ENCODE measurements at places on chromosomes 12 and 14.

GRCh38 chr14:79325071-79325470 is 886.2 kb downstream of the DIO2 start:
- no peak for DNase-seq

DNA sequence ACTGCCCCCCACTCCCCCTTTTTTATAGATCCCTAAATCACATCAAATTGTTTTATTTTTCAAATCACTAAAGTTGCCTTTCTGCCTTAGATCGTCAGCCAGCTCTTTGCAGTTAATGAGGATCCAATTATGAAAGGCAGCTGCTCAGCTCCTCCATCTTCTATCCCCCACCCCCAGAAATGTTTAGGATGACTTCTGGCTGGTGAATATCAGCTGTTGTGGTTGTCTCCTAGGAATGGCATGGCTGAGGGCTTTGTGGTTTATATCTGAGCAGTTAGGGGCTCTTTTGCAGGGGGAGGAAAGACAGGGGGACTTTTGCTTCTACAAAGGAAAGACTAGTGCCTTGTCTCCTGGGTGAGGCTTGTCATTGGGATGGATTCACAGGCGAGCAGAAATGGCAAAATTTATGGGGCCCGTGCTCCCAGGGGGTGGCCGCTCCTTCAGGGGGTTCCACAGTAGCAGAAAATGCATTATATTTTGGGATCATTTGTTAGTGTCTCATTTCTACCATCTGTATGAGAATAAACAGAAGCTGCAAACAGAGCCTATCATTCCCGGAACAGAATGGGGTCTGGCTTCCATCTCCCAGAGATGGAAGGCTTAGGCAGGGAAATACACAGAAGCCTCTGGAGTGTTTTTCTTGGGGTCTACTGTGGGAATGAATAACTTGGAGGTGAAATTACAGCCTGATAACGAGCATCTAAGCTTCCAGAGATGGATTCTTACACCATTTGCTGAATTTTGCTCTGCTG is 6.5 kb downstream of the JDP2 start:
- DNase-seq = no peak

- DNase-seq = no peak
These were observed 290.9 kb downstream of the PPFIA2 start for GRCh38 chr12:81468206-81468605.

DNA sequence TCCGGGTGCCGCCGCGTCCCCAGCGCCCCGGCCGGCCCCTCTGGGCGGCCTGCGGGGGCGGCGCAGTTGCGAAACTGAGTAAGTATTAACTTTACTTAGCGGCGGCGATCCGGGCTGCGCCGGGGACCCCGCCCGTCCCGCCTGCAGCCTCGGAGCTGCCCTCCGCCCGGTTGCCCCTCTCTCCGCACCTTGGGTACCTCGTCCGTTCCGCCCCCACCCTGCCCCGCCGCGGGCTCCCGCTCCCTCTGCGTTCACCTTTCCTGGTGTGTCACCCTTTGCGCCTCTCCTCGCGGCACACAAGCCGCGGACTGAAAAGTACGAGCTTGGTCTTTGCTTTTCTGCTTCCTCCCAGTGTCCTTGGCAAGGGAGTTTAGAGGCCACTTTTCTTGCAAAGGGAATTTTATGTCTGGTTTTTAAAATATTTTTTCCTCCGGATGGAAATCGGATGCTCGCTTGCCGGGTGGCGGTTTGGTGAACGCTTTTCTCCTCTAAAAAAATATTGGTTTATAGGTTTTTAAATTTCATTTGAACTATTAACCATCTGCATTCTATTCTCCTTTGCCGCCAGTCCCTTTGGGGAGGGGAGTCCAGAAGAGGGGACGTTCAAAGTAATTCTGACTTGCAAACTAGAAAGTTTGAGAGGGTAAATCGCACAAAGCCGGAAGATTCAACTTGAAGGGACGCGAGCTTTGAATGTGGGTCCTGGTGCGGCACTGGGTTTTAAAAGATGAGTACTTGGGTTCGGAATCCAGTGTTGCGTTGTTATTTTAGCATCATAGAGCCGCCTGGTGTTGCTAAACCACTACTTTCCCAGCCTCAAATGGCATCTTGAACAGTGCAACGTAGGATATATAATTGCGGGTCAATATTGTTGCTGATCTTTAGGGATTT is 834 bp downstream of the RASSF8 start:
- no peak for DNase-seq

DNA sequence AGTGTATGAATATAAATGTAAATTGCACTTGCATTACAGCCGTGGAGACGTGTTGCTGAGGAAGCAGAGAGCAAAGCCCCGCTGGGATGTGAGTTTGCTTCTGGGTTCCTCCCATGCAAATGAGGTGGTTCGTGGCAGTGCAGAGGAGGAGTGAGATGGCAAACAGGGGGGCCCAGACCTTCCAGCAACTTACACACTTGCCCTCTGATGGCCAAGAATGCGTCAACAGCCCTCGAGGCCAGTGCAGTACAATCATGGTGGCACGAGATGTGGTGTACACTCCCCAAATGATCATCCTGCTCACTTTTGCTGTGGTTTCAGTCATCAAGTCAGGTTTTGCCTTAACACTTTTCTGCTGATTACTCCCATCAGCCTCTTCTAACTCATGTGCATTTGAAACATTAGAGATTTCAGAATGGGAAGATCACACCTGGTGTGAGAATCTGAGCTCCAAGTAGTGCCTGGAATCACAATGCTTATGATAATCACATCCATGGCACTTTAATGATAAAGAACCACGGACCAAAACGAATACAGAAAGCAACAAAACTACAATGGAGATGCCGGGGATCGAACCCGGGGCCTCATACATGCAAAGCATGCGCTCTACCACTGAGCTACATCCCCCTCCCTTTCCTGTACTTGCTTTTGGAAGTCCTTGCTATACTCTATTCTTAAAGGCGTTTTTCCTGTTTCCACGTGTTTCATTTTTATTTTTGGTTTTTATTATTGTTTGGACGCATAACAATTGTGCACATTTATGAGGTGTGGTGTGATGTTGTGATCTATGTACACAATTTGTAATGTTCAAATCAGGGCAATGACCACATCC is 7.0 kb upstream of the UBC start:
- no peak for DNase-seq

DNA sequence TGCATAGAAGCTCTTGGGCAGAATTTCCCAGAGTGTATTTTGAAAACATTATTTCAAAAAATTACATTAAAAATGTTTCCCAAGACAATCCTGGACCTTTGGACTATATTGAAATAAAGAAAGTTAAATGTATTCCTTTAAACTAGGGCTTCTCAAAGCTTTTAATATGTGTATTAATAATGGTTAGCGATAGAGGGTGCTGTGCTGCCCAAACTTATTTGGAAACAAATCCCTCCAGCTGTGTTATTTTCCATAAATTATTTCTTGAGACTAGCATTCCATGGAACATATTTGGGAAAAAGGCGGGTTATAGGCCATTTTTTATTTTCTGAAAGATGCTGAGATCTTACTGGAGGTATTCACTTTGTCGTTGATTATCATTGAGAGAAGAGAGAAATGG is 397.8 kb upstream of the MIS18BP1 start:
- no peak for DNase-seq

DNA sequence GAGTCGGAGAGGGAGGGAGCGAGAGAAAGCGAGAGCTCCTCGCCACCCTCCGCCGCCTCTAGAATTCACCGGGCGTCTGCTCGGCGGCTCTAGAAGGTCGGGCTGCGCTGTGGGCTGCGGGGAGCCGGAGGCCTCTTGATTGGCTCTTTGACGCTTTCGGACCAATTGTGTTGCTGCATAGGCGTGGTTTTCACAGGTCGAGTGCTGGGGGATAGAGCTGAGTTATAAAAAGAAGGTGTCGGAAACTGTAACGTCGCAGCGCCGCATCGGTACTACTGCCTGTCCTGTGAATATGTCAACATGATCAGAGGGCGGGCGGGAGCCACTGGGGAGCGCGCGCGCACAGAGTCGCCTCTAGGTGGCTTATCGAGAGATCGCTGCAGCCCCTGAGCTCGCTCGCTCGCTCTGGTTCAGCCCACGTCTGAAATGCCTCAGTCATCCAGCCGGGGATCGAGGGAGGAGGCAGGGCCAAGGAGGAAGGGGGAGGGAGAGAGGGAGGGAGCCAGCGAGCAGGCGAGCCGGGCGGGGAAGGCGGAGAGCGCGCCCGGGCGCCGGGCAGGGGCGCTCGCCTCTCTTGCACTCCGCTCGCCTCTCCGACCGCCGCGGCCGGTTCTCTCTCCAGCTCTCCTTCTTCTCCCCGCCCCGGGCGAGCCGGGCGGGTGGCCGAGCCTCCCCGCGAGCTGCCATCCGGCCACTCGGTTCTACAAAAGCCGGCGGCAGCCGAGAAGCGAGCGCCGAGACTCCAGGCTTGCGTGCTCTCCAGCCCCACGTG is at the start of gene TBX3:
Gene TBX3 (minus strand): TSS at position 78 of the 772 bp plus-strand sequence. CDS start 975 bp downstream, outside the sequence.
- DNase-seq = peak; percentile 7

Measured in activated T-cell treated with anti-CD3 and anti-CD28 coated beads for 1 hour (primary cell).